ENCODE measurements at places on chromosomes 13 and 19.
A peak's percentile ranks its signal among the peaks of the same experiment; 100 is the strongest.

GRCh38 chr13:94632226-94632980, 30.7 kb downstream of the GPR180 start:
- DNase-seq, result no peak

GRCh38 chr13:23159760-23160637, 20.8 kb upstream of the SGCG start:
- DNase-seq, result no peak

DNA sequence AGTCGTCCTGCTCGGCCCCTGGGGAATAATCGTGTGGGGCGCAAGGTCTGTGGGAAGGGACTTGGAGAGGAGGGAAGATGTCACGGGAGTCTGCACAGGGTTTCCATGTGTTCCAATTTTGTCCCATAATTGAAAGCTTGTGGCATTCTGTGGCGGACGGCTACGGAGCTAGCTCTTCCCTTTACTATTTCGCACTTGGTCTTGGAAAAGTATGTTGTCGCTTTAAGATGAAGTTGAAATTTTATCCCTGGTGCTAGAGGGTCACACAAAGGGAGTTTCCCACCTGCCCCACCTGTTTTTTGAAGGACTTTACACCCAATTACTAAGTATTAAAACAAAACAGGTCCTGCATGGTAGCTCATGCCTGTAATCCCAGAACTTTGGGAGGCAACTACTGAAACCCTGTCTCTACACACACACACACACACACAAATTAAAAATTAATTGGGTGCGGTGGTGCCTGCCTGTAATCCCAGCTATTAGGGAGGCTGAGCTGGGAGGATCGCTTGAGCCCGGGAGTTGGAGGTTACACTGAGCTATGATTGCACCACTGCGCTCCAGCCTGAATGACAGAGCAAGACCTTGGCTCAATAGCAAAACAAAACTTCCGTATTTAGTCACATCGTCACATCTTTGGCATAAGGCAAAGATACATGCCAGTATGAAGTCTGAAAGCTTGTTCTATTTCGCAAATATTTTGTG, 967 bp upstream of the TPT1 start:
- DNase-seq, result no peak

DNA sequence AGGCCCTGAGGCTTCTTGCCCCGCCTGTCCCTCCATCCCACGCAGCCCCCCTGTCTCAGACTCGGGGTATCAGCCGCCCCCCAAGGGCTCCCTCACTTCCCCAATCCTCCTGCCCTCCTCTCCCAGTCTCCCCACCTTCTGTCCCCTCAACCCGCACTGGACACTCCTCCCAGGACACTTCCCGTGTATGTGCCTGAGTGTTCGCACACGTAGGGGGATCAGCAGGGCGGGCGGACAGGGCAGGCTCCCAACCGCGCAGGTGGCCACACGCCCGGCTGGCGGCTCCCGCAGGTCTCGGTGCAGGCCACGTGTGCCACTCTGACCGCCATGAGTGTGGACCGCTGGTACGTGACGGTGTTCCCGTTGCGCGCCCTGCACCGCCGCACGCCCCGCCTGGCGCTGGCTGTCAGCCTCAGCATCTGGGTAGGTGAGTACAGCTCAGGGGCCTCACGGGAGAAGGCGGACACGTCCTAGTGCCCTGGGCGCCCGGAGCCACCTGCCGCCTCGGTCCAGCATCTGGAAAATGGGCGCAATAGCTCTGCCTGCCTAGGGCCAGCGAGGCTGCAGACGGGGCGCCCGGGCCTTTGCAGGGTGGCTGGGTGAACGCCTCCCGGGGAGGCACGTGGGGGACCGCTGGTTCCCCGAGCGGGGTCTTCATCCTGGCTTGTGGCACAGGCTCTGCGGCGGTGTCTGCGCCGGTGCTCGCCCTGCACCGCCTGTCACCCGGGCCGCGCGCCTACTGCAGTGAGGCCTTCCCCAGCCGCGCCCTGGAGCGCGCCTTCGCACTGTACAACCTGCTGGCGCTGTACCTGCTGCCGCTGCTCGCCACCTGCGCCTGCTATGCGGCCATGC, 2.3 kb downstream of the KISS1R start:
- no peak for DNase-seq

- no peak for DNase-seq
Observed at GRCh38 chr13:34128661-34129060, 310.7 kb downstream of the RFC3 start.

DNA sequence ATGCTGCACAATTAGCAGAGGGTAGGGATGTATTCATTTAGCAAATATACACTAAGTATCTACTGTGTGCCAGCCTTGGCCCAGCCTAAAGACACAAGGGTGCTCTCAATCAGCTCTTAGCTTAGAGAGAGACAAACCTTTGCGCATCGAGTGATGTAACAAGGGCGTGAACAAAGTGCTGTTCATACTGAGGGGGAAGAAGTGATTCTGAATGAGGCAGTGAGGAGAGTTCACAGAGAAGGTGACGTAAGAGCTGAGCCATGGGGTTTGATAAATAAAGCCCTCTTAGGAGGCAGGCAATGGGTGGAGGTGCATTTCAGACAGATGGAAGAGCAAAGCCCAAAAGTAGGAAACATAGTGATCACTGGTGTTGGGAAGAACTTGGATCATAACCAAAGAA, 68.5 kb downstream of the FLT1 start:
- DNase-seq, result no peak

GRCh38 chr19:11425719-11426457, 6.8 kb upstream of the RGL3 start:
- no peak for DNase-seq

GRCh38 chr13:44212633-44213396, 160.8 kb upstream of the SERP2 start:
- no peak for DNase-seq

- no peak for DNase-seq
Observed at GRCh38 chr13:95185311-95185710, 115.9 kb downstream of the ABCC4 start.

GRCh38 chr13:94291631-94292322, 187.7 kb downstream of the DCT start:
- no peak for DNase-seq

DNA sequence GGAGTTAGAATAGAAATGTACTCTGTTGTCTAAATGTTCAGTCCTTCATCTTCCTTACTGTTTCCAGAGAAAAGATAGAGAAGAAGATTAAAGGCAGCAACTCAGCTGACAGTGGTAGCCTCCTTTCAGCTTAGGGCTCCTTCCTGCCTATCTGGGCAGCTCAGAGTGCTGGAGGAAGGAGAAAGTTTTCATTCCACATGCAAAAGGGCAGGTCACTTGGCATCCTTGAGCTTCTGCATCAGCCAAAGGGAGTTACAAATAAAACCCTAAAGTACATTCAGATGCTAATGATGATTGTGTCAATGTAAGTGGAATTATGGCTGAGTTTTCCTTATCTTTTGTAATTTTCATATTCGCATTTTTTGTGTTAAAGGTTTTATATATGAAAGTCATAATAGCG, 58.9 kb downstream of the ESD start:
- DNase-seq, result no peak

DNA sequence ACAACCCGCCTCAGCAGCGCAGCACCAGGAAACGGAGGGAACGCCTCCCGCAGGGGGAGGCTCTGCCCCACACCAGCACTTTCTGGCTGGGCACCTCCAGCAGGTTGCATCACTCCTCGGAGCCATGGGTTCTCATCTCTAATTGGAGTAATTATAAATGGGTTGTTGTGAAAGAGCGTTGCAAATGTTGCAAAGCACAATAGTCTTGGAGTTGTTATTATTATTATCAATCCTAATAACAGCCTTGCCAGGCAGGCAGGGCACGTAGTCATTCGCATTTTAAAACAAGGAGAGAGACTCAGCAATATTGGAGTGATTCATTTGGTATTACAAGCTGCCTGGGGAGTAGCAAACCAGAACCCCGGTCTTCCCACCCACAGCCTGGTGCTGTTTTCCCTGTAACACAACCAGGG, 108.6 kb upstream of the GJB6 start:
- no peak for DNase-seq

GRCh38 chr19:28065026-28065425, 1147.9 kb downstream of the UQCRFS1 start:
- peak; percentile 23 for DNase-seq

- DNase-seq, result no peak
Observed at GRCh38 chr13:34506796-34507195, 435.3 kb upstream of the NBEA start.

GRCh38 chr19:51698296-51698695, 5.2 kb downstream of the SPACA6 start:
- DNase-seq, result no peak

DNA sequence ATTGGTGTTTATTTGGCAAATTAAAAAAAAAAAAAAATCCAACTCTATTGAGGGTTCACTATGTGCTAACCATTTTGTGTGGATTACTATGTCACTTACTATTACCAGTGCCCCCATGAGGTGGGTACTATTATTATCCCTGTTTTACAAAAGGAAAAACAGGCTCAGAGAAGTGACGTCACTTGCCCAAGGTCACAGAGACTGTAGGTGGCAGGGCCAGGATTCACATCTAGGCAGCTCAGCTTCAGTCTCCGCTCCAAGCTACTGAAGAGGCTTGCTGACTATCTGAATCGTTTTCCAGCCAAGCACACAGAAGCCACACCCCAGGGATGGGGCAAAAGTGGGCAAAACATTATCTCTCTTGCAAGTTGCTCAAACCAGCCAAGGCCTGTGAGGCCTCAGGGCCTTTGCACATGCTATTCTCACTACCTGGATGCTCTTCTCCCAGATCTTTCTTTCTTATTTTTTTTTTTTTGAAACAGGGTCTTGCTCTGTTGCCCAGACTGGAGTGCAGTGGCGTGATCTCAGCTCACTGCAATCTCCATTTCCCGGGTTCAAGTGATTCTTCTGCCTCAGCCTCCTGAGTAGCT, 4.8 kb upstream of the ANGPTL8 start:
- DNase-seq, result no peak

DNA sequence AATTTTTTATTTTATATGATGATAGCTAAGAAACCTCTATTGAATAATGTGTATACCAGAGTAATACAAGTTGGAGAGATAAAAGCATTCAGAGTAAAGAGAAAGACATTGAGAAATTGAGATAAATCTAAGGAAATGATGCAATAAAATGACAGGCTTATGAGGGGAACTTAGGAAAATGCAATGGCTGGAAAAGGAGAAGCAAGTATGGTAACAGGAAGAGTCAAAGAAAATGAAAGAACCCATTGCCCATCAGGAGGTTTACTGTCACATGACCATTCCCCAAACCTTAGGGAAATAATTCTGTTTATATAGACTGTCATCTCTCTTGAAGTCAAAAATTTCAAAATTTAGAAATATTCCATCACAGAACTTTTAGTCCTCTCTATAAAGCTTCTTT, 808.0 kb upstream of the PRR20A start:
- DNase-seq, result no peak

DNA sequence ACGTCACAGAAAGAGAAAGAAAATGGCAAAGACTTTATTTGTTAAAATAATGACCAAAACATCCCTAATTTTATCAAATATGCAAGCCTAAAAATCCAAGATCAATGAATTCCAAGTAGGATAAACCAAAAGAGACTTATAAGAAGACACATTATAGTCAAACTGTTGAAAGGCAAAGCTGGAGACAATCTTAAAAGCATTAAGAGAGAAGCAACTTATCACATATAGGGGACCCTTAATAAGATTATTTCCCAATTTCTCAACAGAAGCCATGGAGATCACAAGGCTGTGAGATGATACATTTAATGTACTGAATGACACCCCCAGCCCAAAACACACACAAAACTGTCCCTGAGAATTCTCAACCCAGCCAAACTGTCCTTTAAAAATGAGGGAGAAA, 228.7 kb downstream of the COG6 start:
- no peak for DNase-seq

- no peak for DNase-seq
Observed at GRCh38 chr13:98528663-98529064, 48.2 kb downstream of the STK24 start.

GRCh38 chr13:77716692-77717091, 19.2 kb downstream of the SLAIN1 start:
- no peak for DNase-seq

- no peak for DNase-seq
Observed at GRCh38 chr19:51572410-51572809, 1.3 kb downstream of the ZNF175 start.

- DNase-seq, result no peak
Observed at GRCh38 chr13:101181076-101181685, 235.1 kb downstream of the NALCN start.

- DNase-seq, result peak; percentile 28
Observed at GRCh38 chr19:16899566-16900075, 10.8 kb downstream of the F2RL3 start.

DNA sequence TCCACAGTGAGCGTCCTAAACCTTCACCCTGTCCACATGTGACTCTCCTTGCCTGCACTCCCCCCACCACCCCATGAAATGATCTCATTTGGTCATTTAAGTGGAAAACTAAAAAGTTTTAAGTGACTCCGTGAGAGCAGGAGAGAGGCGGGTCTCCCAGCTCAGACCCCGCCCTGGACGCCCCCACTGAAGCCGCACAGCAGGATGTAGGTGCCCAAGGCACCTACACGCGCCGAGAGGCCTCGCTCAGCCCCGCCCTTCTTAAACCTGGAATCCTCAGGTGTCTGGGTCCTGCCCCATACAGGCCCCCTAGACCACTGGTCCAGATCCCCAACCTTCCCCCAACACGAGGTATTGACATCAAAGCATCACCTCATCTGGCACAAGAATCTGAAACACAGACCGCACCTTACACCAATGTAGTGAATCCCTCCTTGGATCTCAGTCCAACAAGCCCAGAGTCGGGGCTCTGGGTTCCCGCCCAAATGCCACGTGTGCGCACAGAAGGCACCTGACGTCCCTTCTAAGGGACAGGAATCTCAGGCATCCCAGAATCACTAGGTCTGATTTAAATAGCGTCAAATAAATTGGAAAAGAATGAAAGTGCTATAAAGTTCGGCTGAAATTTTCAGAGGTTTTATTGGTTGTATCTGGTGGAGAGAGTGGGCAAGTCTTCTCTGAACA, 3.5 kb downstream of the IGFL1 start:
- no peak for DNase-seq

GRCh38 chr19:45293682-45294081, 29.0 kb downstream of the CKM start:
- no peak for DNase-seq

GRCh38 chr13:61128850-61129645, 286.6 kb downstream of the PCDH20 start:
- no peak for DNase-seq
